ENCODE measurements at places on chromosomes 7 and 10. TPM values are rescaled to one million over a fixed set of nuclear protein-coding genes. Genes with fewer than 3 reads are reported as not detected.

GRCh38 chr10:126177417-126178030, 210.8 kb downstream of the ADAM12 start:
- no peaks in the 10 kb centered on the region for H3K4me1 ChIP-seq
- no peaks in the 10 kb centered on the region for H3K27me3 ChIP-seq
- H3K36me3 ChIP-seq, result no peaks in the 10 kb centered on the region
- H3K27ac ChIP-seq, result no peak overlapping the region

DNA sequence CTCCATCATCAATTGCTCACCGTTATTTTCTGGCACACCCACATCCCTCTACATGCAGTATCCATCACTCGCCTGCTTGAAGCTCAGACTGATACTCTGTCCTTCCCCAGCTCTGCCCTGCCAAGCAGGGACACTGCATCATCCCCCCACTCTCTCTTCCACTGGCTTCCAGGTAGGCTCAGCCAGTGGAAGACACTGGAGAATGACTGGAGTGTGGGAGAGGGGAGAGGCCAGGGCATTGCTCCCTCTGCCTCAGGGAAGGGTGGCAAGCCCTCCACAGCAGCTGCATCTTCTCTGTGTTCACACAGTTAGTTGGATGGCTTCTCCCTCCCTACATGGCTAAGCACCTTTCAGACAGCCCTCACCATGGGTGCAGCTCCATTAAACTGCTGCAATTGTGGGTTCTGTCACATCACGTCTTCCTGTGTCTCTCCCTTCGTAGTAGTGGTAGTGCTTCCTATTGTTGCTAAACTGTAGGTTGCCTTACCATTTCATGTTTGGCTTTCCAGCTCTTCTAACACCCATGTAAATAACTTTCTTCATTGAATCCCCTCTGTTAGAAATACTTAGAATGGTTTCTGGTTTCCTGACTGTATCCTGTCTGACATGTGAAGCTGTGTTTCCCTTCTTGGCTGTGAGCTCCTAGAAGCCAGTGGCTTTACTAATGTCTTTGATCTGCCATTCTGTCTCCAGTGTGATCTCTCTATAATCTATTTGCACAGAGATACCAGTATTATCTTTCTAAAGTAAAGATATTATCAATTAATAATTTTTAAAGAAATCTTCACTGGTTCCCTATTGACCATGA, 483.7 kb upstream of the LRRN3 start:
- DNase-seq, result no peak
- H3K27ac ChIP-seq, result no peak overlapping the region
- H3K36me3 ChIP-seq, result no peaks in the 10 kb centered on the region
- H3K27me3 ChIP-seq, result peaks cover 3% of the 10 kb centered on the region
- H3K4me1 ChIP-seq, result no peaks in the 10 kb centered on the region

DNA sequence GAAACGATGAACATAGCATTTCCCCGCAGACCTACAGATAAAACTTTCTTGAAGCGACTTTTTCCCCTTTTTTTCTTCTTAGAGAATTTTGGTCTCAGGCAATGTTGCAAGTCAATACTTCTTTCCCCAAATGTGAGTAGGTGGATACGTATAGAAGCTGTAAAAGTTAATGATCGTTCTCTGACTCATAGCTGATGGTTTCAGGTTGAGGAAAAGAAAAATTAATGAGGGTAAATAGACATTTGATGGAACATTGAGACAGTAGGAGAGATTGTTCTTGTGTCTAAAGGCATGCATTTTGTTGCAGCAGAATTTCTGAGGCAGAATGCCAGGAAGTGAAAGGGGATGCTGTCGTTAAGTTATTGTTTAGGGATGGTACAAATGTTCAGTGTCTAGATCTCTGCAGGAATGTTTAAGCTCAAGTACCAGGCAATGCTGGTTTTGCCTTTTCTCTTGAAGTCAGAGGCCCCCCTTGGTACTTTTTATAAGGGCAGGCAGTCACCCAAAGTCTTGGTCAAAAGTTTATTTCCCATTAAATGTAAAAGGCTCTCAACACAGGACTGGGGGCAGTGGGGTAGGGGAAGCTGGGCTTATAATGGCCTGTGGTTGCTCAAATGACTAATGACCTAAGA, 9.3 kb downstream of the TCF7L2 start:
- no peaks in the 10 kb centered on the region for H3K36me3 ChIP-seq
- DNase-seq, result no peak
- no peak overlapping the region for H3K4me3 ChIP-seq
- peaks cover 19% of the 10 kb centered on the region for H3K4me1 ChIP-seq
- no peak overlapping the region for H3K27ac ChIP-seq
- peaks cover 63% of the 10 kb centered on the region for H3K27me3 ChIP-seq

GRCh38 chr10:29512425-29512974, 122.3 kb downstream of the SVIL start:
- H3K4me3 ChIP-seq, result no peak overlapping the region
- no peaks in the 10 kb centered on the region for H3K4me1 ChIP-seq
- H3K27me3 ChIP-seq, result no peaks in the 10 kb centered on the region
- DNase-seq, result no peak
- H3K27ac ChIP-seq, result no peak overlapping the region

DNA sequence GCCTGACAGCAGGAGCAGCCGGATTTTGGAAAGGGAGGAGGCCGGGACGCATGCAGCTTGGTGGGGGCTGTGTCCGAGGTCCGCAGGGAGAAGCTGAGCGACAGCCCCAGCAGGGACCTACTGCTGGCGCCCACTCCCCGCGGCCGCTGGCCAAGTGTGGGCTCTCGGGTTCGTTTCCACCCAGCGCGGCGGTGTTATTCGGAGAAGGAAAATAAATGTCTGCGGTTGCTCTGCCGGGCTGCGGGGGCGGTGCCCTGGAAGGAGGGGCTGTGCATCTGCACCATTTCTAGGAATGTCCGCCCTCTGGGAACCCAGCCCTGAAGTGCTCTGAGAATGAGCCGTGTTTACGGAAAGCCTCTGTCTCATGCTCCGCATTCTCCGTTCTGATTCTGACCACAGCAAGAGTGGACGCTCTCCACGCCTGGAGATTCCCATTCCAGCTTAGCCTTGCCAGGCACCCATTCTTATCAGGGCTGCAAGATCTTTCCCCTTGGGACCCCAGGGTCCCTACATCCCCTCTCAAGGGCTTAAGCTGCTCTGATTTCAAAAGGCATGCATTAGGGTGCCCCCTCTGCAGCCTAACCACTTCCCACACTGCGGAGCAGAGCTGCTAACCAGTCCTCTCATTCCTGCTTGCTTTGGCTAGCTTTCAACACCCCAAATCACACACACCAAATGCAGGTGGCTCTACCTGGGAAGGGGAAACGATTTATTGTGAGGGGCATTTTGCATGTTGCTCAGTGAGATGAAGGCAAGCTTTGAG, 256.6 kb upstream of the GLI3 start:
- no peak overlapping the region for H3K27ac ChIP-seq
- H3K27me3 ChIP-seq, result peaks cover 18% of the 10 kb centered on the region
- no peaks in the 10 kb centered on the region for H3K36me3 ChIP-seq
- no peak overlapping the region for H3K4me3 ChIP-seq
- peaks cover 4% of the 10 kb centered on the region for H3K4me1 ChIP-seq

DNA sequence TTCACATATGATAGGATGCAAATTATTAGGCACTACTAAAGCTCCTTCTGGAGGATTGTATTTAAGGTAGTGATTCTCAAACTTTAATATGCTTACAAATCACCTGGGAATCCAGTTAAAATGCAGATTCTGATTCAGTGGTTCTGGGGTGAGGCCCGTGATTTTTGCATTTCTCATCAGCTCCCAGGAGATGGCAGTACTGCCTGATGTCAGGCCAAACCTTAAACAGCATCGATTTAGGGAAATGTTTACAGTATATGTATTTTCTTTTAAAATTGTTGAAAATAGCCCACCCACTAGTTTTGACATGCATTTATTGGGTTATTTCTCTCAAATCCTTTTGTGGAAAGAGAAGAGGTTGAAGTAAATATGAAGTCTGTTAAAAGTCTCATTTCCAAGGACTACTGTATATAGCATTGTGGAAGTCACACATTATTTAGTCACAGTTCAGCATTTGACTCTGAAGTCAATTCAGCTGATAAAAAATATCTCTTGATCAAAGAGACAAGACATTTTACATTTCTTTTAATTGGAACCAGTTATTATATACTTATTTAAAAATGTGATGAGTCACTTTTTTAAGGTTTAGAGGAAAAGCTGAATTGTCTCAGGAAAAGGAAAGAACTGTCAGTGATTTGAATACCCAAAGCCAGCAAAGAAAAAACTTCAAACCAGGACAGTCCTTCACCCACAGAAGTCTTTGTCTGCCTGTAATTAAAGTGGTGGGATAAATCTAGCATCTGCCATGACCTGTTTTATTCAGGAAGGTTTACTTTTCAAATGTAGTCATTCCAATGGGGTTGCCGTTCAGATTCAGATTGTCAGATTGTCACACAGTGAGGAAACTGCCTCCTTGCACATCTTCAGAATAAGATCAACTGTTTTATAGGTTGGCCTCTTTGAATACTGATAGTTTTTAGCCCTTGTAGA, 21.1 kb upstream of the HBP1 start:
- no peak overlapping the region for H3K27ac ChIP-seq
- H3K4me1 ChIP-seq, result peaks cover 4% of the 10 kb centered on the region
- no peaks in the 10 kb centered on the region for H3K36me3 ChIP-seq

- peaks cover 14% of the 10 kb centered on the region for H3K36me3 ChIP-seq
- H3K27ac ChIP-seq, result no peak overlapping the region
- no peak overlapping the region for H3K4me3 ChIP-seq
- no peaks in the 10 kb centered on the region for H3K27me3 ChIP-seq
- no peak for DNase-seq
Observed at GRCh38 chr7:133051066-133051465, 30.8 kb downstream of the CHCHD3 start.

Gene PKD2L1
- not detected for total RNA-seq

All from activated CD4-positive, alpha-beta T cell treated with anti-CD3 and anti-CD28 coated beads for 36 hours (primary cell).